H9 (cell line): ENCODE measurements at places on chromosomes 2 and 18. TPM values are rescaled to one million over a fixed set of nuclear protein-coding genes. Genes with fewer than 3 reads are reported as not detected.

Gene GPR148
- not detected in 2 replicates for total RNA-seq

Gene PLB1
- 0.42 TPM in 1 of 2 replicates, not detected in the other for total RNA-seq

Gene PLA2R1
- 0.70 and 0.83 TPM in 2 replicates for total RNA-seq

Gene MPHOSPH10
- total RNA-seq: 42.1 and 45.6 TPM in 2 replicates

Gene CPSF3
- total RNA-seq: 89.5 and 95.5 TPM in 2 replicates

Gene KCNK3
- total RNA-seq: 0.09 TPM in 1 of 2 replicates, not detected in the other

Gene ATF2
- 34.9 and 40.9 TPM in 2 replicates for total RNA-seq

Gene HOXD13
- total RNA-seq: not detected in 2 replicates

Gene LYPD6
- 3.0 and 3.2 TPM in 2 replicates for total RNA-seq

Gene RGPD4
- 0.07 TPM in 2 replicates for total RNA-seq

Gene IL1RL2
- not detected in 2 replicates for total RNA-seq

Gene HNRNPA3
- total RNA-seq: 405 and 419 TPM in 2 replicates

Gene STARD6
- not detected in 2 replicates for total RNA-seq

DNA sequence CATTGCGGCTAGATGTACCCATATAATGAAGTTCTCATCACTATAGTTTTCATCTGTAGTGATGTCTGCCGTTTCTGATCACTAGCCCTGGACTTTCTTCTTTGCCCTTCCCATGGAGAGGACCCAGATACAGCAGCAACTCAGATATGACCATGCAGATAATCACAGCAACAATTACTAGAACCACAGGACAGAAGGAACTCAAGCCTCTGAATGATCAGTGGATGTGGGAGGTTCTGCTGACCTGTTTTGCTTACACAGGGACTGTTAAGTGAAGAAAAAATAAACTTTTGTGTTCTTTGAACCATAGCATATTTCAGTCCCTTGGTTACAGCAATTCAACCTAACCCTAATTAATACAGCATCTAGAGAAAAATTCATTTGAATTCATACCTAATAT, 62.7 kb downstream of the ACVR1 start:
- no peak for DNase-seq

DNA sequence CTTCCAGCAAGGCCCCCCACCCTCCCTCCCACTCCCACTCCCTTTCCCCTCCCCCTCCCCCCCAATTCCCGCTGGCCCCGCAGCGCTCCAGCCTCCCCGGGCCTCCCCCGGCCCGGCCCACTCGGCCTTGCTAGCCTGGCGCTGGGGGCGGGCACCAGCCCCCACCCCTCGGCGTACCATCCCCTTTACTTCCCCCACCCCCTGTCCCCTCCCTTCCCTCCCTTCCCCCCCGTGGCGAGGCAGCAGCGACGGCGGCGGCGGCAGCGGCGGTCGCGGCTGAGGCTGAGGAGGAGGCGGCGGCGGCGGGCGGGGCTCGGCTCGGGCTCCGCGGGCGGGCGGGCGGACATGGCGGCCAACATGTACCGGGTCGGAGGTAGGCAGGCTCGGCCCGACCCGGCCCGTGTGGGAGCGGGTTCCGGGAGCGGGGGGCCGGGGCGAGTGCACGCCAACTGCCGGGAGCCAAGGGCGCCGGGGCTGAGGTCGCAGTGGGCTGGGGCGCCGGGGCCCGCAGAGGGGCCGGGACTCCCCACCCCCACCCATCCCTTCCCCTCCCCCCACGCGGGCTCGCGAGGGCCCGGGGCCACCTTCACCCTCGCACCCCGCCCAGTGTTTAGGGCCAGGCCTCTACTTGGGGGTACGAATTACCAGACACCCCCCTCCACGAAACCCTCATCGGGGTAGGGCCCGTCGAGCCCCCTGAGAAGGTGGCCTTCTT, at the start of gene MTA3:
TSS of gene MTA3 (plus strand) at position 232 of the 715 bp plus-strand sequence. CDS start at position 346, 114 bp downstream.
- DNase-seq: peak; percentile 63

- no peak for DNase-seq
Observed at GRCh38 chr2:54572262-54572635, 116.1 kb downstream of the SPTBN1 start.

- DNase-seq: no peak
Observed at GRCh38 chr2:2222931-2223330, 108.1 kb downstream of the MYT1L start.

GRCh38 chr2:15943378-15944280, 3.3 kb downstream of the MYCN start:
- DNase-seq: peak; percentile 63

DNA sequence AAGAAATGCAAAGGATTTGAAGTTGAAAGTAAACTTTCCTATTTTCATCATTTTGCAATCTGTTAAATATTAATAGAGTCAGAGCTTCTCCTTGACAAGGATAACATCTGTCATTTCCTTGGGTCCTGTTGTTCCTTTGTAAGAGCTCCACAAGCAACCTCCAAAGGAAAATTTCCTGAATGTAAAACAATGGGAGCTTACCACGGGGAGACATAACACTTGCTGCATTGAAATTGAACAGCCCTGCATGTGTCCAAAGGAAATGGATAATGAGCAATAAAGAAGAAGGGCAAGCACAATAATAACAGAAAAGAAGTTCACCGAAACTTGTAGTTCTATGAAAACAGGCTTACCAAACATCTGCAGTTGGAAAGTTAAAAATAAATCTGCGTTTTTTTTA, 42.0 kb upstream of the SCG2 start:
- no peak for DNase-seq

- no peak for DNase-seq
Observed at GRCh38 chr18:24801001-24801400, 340.6 kb downstream of the HRH4 start.

DNA sequence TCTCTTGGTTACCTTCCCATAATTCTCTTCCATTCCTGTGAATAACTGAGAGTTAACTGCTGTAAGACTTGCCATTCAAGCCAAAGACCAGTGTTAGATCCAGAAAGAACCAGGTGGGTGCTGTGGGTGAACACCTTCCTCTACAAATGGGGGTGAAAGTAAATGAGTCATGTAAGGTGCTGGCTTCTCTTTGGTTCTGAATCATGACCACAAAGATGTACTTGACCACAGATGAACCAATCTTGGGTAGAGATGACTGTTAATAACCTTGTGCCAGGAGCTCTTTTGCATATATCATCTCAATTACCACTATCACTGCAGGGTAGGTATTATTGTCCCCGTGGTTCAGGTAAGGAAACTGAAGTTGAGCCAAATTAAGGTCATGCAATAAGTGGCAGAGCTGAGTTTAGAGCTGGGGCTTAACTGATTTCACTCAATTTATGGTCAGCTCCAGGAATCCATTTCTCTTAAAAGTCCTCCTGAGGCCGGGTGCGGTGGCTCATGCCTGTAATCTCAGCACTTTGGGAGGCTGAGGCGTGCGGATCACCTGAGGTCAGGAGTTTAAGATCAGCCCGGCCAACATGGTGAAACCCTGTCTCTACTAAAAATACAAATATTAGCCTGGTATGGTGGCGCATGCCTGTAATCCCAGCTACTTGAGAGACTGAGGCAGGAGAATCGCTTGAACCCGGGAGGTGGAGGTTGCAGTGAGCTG, 244.9 kb upstream of the CXCR4 start:
- DNase-seq: no peak

GRCh38 chr2:152047824-152048471, 50.9 kb downstream of the CACNB4 start:
- DNase-seq: no peak

- DNase-seq: no peak
Observed at GRCh38 chr18:77750006-77750405, 500.4 kb downstream of the GALR1 start.

DNA sequence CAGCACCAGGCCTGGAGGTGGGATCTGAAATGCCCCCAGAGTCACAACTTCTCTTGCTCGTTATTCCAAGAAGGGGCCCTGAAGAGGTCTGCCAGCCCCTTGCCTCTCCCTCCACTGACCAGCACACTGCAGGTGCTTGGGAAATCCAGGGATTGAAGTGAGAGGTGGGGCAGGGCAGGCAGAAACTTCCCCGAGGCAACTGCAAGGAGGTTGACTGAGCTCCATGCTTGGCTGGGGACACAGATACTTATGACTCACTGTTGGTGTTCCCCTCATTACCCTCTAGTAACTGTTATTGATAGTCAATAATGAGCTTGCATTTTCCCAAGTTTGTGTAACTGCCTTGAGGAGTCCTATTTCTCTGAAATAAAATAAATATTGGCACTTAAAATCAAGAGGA, 47.5 kb downstream of the MARCO start:
- no peak for DNase-seq

DNA sequence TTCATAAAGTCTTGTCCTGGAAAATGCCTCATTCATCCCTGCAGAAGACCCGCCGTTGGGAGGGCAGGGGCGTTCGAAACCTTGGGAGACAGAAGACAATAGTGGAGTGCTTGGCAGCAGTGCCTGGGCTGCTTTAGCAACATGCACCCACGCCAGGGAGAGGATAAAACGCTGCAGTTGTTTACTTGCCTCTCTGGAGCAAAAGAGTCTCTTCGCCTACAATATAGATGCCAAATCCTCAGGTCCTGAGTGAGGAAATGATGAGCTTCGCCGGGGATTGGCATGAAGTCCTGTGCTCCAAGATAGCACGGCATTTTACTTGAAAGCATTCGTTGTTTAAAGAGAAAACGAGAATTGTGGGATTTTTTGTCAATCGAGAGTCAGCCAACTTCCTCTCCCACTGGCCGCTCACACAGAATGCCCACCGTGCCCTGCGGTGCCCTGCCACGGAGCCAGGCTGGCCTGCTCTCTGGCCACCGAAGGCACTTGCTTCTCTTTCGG, 152.5 kb upstream of the POU3F3 start:
- DNase-seq: no peak

- no peak for DNase-seq
Observed at GRCh38 chr18:7545734-7546133, 21.4 kb upstream of the PTPRM start.

- DNase-seq: no peak
Observed at GRCh38 chr2:54365661-54366060, 90.5 kb upstream of the SPTBN1 start.

GRCh38 chr2:40144022-40144421, 307.9 kb downstream of the SLC8A1 start:
- no peak for DNase-seq

GRCh38 chr2:121605820-121606733, 43.2 kb downstream of the CLASP1 start:
- no peak for DNase-seq

DNA sequence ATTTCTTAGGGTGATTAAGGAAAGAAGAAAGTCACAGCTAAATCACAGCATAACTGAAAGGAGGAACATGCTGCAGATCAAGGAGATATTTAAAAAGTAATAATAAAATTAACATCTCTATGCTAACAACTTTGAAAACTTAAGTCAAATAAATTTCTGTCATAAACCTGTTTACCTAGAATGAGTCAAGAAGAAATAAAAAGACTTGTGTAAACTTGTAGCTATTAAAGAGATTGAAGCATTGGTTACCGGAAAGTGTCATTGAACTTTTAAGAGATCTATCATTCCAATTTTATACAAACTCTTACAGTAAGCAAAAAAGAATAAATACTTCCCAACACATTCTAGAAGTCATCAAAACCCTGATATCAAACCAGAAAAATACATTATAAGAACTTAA, 520.1 kb upstream of the SYT4 start:
- DNase-seq: no peak

DNA sequence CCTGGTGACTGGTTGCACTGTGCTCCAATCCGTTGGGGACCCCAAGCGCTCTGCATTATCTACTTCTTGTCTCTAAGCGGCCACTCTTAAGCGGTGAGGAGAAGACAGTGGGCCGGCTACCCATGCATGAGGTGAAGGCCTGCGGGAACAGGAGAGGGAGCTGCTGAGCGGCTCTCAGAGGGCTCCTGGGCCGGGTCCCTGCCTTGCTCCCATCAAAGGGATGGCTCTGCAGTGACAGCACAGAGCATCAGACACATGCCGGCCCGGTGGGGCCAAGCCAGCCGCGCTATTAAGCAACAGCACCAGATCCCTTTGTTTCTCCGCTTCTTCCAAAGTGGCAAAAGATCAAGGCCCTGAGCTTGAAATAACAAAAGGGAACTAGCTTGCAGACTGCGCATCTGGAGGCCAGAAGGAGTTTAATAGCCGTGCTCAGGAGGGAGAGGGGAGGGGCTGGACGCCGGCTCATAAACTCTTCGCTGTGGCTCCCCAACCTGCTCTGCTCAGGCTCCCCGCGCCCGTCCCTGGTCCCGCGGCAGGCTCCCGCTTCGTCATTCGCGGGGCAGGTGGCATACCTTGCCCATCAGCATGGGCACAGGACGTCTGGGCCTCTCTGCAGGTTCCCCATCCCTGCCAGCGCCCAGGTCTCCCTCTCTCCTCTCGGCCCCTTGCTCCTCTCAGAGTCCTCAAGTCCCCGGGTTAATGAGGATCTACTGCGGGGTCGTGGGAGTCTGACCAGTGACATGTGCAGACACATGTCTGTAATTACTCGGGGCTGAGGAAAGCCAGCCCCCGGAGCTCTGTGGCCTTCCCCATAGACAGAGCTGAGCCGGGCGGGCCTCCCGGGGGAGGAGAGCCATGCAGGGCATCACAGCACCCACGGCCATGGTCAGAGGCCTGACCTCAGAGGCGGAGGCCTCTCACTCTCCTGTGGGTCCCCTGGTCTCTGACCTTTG, 96.7 kb downstream of the ASB1 start:
- peak; percentile 82 for DNase-seq

- no peak for DNase-seq
Observed at GRCh38 chr2:14619441-14619840, 13.1 kb upstream of the LRATD1 start.

DNA sequence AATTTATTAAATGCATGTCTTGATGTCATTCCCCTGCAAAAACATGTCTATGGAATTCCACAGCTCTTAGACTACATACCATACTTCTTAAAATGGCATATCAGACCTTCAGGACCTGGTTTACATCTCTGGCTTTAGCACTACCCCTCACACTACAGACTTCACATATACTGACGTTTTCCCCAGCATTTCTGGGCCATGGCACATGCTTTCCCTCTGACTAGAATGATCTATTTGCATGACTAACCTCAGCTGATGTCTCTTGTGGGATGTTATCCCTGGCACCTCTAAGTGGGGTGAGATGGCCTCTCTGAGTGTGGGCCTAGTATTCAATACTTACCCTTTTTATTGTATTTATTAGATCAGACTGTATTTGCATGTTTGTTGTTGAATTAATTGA, 381.6 kb downstream of the ERBB4 start:
- no peak for DNase-seq

GRCh38 chr2:114929225-114929624, 486.8 kb downstream of the DPP10 start:
- DNase-seq: no peak

- no peak for DNase-seq
Observed at GRCh38 chr18:48645427-48646002, 106.7 kb downstream of the CTIF start.
